ENCODE measurements at places on chromosomes 7 and 10. TPM values are rescaled to one million over a fixed set of nuclear protein-coding genes. Genes with fewer than 3 reads are reported as not detected.

LLCFC1 gene
- total RNA-seq, result not detected

STEAP1 gene
- total RNA-seq, result not detected

DNA sequence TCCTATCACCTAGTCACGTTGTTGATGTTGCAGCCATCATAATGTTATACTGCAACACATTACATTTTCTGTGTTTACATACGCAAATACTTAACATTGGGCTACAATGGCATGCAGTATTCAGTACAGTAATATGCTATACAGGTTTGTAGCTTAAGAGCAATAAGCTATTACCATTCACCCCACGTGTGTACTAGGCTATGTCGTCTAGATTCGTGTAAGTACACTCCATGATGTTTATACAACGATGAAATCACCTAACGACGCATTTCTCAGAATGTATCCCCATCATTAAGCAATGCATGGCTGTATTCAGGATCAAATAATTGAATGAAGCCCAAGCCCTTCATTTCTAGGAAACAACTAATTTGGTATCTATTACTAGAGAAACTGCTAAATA lies 43.4 kb upstream of the C1GALT1 start:
- DNase-seq, result no peak

OR2A42 gene
- not detected for total RNA-seq
